ENCODE measurements at places on chromosomes 3 and 15.

GRCh38 chr3:156772588-156773206 lies 53.5 kb upstream of the LEKR1 start:
- DNase-seq, result no peak

- DNase-seq, result no peak
These were observed 18.1 kb upstream of the CACNA2D2 start for GRCh38 chr3:50521572-50521971.

DNA sequence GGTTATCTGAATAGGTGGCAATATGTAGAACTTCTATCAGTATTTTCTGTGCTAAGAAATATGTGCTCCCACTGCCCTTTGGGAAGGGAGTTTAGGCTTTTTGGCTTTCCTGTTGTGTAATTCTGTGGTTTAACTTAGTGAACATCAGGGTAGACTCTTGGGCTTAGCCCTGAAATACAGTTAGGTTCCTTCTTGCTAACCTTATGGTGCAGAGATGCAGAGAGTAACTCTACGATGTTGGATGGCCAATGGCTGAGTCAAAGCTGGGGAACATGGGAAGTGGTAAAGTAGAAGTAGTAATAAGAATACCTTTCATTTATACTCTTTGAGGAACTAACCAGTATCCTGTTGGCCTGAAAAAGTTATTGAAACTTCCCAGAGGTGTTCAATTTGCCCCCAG lies 80.8 kb upstream of the IL12A start:
- DNase-seq, result no peak

DNA sequence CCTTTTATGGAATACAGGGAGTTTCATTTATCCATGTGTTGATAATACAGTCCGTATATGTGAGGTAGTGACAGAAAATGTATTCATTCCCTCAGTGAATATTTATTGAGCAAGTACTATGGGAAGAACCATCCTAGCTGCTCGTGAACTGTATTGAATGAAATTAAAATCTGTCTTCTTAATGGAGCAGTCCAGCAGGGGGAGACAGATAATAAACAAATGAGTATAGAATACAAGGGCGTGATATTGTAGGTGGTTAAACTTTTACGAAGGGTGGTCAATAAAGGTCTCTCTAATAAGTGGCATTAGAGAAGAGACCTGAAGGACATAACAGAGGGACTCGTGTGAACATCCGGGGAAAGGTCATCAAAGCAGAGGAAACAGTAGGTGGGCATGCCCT lies 62.7 kb upstream of the OSTN start:
- DNase-seq, result no peak

DNA sequence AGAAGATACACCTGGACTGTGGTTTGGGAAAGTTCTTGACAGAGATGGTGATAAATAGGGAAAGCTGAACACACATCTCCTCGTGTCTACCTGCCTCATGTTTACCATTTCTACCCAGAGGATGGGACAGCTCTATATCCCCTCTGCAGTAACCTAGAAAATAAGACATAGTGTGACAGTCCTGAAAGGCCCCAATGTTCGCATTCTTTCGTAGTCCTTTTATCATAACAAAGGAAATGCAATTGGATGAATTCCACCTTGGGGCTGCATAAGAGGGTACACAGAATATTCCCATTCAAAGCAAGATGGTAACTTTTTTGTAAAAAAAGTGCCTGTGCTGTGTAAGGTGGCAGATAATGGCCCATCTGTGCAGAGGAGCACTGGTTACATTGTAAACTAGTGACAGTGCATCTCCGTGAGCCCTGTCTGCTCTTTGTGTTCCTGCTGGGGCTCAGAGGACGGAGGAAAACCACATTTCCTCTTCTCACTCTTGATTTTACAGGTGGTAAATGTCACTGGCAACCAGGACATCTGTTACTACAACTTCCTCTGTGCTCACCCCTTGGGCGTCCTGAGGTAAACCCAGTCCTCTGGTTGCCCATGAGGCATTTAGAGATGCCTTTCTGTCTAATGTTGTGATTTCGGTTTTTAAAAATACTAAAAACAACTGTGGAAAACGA lies 74.3 kb downstream of the SIDT1 start:
- peak; percentile 94 for DNase-seq

All from T-helper 2 cell (primary cell).